ENCODE measurements at places on chromosomes 1 and 21.

DNA sequence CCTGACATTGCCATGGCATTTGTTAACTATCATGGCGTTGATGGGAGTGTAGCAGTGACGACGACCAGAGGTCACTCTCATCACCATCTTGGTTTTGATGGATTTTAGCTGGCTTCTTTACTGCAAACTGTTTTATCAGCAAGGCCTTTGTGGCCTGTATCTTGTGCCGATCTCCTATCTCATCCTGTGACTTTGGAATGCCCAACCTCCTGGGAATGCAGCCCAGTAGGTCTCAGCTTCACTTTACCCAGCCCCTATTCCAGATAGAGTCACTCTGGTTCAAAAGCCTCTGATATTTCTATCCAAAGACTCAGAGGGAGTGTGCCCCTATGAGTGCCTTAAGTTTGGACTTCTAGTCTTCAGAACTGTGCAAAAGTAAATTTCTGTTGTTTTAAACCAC is 130.1 kb downstream of the ADAMTS1 start:
- DNase-seq = no peak

DNA sequence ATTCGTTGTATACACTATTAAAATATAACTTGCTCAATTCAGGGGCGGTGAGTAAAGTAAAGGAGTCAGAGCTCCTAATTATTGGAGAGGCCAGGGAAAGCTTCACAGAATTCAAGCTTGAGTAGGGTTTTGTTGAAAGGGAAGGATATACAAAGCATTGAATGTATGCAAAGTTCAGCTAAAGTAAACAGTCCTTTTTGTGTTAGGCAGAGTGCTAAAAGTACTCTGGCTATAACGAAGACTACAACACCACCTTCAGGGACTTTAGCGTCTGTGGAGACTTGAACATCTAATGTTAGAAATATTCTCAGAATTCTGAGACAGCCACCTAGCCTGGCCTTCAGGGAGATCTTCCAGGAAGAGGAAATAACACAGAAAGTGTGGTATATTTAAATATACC is 1.1 kb downstream of the FALEC start:
- DNase-seq = peak; percentile 28

DNA sequence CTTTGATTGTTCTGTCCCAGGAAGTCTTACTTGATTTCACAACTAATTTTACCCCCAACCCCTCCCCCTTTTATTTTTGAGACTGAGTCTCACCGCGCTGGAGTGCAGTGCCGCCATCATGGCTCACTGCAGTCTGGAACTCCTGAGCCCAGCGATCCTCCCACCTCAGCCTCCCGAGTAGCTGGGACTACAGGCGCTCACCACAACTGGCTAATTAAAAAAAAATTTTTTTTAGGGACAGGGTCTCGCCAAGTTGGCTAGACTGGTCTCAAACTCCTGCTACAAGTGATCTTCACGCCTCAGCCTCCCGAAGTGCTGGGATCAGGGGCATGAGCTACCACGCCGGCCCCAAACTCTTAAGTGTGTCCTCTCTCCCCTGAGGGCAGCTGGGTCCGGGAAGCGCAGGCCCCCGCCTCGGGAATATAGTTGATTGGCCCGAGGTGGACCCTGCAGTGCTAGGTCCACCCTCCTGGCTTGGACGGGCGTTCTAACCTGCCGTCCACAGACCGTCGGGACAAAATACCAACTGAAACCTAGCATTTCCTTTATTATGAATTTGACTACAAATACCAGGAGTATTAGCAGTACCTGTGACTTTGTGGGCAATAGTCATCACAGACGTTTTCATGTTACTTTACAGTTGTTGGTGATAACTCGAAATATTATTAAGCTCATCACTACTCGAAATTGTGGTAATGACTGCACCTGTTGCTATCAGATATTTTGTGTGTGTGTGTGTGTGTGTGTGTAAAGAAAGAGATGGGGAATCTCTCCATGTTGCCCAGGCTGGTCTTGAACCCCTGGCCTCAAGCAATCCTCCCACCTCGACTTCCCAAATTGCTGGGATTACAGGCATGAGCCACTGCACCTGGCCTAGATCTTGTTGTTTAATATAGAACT is 642 bp upstream of the PARP1 start:
- DNase-seq = no peak

- DNase-seq = no peak
Observed at GRCh38 chr1:88662723-88663122, 21.4 kb upstream of the PKN2 start.

GRCh38 chr1:62228136-62228882 is 33.7 kb downstream of the L1TD1 start:
- DNase-seq = no peak

- DNase-seq = no peak
Observed at GRCh38 chr1:226360106-226360746, 47.7 kb downstream of the PARP1 start.

- DNase-seq = peak; percentile 32
Observed at GRCh38 chr1:218718977-218719376, 373.8 kb downstream of the TGFB2 start.

DNA sequence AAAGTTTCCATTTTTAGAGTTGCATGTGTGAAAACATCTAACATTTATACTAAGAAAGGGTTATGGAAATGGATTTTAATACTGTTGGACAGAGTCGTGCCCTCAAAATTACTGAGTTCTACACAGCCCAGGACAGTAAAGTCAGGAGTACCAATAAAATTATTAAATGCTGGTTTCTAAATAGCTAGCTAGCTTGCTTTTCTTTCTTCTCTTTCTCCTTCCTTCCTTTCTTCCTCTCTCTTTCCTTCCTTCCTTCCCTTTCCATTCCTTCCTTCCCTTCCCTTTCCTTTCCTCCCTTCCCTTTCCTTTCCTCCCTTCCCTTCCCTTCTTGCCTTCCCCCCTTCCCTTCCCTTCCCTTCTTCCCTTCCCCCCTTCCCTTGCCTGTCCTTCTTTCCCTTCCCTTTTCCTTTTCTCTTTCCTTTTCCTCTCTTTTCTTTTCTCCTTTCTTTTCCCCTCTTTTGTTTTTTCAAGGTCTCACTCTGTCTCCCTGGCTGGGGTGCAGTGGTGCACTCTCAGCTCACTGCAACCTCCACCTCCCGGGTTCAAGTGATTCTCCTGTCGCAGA is 33.9 kb downstream of the YTHDF2 start:
- DNase-seq = no peak

- peak; percentile 7 for DNase-seq
Observed at GRCh38 chr21:43654806-43655489, 4.3 kb downstream of the HSF2BP start.

DNA sequence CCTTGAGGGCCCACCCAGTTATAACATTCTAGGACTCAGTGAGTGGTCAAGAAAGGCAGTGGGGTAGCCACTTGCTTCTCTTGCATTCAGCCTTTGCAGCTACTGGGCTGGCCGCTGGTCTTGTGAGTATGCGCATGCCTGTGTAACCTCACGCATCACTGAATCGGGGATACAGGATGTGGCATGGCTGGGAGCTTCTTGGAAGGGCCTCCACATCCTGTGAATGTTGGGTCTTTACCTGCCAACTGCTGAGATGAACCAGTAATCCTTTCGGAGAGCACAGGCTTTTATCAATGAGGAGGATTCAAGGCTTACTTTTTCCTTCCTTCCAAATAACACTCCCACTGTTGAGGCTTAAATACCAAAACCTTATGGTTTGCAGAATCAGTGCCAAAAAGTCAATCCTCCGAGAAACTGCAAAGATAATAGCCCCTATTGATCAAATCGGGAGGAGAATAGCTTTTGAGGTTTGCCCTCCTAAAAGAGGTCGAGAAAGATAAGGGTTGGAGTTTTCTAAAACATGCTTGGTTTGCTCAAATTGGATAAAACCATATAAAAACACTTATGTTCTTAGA is 198.9 kb upstream of the UBE2U start:
- DNase-seq = peak; percentile 49

Data from astrocyte of the hippocampus (primary cell).